ENCODE measurements at places on chromosomes 1 and 21.
A peak's percentile ranks its signal among the peaks of the same experiment; 100 is the strongest.

GRCh38 chr1:107683683-107684082 is 281.3 kb downstream of the VAV3 start:
- DNase-seq: no peak

- peak; percentile 79 for DNase-seq
Measured at GRCh38 chr1:169694304-169695075, 16.9 kb downstream of the SELL start.

- peak; percentile 89 for DNase-seq
Measured at GRCh38 chr1:121519042-121519755, 334.4 kb downstream of the SRGAP2C start.

DNA sequence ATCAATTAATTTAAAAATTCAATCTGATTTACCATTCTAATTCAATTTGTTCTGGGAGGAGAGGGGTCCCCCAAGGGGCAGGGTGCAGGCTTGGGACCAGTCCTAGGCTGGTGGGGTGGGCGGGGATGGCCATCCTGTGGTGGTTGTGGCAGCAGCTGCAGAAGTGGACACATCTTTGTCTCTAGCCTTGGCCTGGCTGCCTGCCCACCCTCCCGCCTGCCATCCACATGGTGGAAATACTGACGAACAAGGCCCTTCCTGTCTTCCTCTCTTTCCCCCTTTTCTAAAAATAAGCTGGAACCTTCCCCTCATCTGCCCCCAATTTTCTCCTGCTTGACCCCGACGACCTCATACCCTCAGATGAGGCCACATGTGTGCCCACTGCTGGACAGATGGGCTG is 130.9 kb downstream of the FOXD2 start:
- no peak for DNase-seq

- no peak for DNase-seq
Measured at GRCh38 chr1:80624682-80625081, 1176.1 kb upstream of the ADGRL2 start.

DNA sequence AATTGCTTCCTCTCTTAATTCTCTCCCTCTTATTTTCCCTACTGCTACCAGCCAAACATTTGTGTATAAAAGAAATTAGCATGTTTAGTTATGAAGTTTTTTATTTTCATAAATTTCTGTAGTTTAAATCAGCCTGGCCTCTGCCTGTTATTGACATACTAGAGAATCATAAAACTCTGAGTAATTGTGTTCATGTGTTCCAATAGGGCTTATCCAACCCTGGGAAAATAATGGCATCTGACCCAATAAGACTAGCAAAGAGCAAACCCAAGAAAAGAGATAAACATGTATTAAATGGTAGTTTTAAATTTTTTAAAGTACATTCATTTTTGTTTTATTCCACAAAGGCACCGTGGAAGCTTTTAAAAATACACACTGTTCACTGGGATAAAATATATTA is 404.3 kb downstream of the HLX start:
- no peak for DNase-seq

DNA sequence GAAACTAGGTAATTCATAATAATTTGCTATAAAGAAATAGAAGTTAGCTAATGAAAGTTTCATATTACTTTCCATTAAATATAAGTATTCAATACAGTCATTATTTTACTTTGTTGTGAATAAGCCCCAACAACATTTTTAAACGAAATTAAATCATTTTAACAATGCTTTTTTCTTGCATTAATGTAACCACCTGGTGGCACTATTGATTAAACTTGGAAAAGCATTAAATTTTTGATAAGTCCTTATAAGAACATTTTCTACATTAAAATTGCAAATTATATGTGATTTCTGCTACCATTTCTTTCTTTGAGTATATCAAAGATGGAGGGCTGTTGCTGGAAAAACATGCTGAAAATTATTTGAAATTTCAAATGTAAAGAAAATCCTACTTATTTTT is 918.8 kb upstream of the TMPRSS15 start:
- no peak for DNase-seq

GRCh38 chr1:56097713-56098112 is 481.6 kb downstream of the PLPP3 start:
- DNase-seq: no peak

DNA sequence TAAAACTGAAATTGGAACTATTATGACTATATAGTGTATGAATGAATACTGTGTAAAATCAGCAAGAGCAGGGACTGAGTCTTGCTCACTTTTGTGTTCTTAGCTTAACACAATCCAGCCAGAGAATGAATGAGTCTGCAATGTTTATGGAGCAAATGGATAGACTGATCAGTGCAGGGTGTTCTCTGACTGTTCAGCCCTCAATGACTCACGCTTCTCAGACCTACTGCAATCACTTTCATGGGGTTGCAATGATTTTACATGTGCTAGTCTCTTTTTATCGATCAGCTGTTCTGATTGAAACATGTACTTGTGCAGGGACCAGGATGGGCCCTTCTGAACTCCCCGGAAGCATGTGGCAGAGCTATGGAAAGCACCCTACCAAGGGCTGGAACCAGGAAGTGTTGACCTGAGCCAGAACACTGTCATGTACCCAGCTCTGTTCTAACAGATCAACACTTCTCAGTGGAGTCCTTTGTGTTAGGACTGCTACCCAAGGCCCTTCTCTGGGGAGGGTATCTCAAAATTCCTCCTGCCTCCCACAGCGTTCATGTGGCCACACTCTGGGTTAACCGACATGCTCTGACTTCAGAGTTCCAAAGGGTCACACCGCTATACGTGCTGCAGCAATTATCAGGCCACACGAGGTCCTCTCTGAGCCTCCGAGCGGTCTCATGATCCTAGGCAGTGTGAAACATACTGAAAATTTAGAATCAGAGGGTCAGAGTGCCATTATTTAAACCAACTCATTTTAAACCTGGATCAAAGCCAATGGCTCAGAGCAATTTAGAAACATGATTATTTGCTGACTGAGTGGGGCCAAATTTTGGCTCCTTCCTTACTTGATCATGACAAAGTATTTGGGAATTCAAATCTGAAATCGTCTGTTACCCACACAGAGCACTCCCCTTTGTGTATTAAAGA is 35.2 kb downstream of the GRIK1 start:
- DNase-seq: no peak

- DNase-seq: no peak
Measured at GRCh38 chr1:14980621-14981218, 172.8 kb upstream of the TMEM51 start.

- DNase-seq: peak; percentile 90
Measured at GRCh38 chr1:234610061-234610665, at the start of gene IRF2BP2. IRF2BP2 (minus strand) TSS chr1:234610178; CDS start chr1:234609494, 684 bp downstream.

DNA sequence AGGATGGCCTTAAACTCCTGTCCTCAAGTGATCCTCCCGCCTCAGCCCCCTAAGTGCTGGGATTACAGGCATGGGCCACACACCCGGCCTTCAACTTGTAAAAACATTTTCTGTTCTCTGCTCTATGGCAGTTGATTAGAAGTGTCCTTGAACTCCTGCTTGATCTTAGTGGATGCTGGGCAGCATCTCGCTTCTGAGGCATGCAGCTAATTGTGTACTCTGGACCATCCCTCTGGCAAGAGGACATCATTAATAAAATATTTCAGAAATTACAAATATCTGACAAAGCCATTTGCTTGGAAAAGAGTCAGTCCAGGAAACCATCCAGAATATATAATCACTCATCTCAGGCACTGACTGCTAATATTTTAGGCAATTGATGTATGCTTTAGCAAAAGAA is 8.1 kb downstream of the NGF start:
- no peak for DNase-seq
